ENCODE measurements at places on chromosomes 16 and 17.

DNA sequence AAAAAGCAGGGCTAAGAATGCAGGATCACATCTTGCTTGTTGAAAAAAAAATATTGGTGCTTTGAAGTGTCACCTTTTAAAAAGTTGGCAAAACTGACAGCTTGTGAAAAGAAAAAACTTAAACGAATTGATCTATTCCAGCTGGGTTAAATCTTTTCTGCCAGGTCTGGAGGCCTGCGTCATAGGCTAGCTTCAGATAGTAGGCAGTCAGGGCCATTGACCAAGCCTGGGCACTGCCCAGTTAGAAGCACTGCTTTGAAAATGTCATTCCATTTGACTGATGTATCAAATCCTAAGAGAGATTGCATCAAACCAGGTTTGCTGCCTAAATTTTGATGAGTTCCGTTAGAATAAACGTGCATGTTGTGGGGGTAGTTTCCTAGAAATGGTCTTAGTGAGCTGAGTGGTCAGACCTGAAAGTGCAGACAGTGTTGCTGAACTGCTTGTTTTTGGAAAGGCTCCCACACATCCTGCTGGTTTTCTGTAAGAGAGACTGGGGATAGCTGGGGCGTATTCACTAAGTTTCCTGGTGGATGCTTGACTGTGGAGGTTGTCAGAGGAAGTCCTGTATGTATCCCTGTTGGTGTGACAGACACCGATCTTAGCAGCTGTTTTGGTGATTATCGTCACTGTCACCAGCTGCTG lies 38.8 kb downstream of the NUP88 start:
- DNase-seq, result no peak

DNA sequence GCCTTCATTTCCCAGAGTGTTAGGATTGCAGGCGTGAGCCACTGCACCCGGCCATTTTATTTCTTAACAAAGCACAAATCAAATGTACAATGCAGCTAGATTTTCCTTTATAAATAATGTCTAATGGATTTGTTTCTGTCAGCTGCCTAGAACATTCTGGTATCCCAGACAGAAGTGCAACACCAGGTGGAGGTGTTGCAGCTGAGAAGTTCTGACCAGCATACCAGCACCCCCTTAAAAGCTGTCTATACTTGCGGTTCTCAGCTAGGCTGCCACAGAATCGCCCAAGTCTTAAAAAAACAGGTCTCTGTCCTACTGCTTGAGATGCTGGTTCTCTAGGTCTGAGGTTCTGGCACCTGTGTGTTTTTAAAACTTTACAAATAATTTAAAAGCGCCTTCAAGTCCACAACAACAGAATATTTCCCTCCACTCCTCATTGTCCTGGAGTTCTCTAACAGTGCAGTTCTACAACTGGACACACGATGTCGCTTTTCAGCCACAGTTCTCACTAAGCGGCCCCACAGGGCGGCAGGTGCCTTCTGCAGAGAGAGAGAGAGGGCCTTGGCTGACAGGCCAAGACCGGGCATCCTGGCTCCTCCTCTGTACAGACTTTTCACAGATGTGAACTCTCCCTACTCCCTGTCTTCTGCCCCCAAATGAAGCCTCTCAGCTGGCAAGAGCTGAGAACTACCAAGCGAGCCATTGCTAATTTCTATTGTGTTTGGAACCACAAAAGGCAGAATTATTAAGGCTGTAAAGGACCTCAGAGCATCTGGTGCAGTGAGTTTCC lies 32.6 kb upstream of the MEOX1 start:
- DNase-seq, result peak; percentile 60

DNA sequence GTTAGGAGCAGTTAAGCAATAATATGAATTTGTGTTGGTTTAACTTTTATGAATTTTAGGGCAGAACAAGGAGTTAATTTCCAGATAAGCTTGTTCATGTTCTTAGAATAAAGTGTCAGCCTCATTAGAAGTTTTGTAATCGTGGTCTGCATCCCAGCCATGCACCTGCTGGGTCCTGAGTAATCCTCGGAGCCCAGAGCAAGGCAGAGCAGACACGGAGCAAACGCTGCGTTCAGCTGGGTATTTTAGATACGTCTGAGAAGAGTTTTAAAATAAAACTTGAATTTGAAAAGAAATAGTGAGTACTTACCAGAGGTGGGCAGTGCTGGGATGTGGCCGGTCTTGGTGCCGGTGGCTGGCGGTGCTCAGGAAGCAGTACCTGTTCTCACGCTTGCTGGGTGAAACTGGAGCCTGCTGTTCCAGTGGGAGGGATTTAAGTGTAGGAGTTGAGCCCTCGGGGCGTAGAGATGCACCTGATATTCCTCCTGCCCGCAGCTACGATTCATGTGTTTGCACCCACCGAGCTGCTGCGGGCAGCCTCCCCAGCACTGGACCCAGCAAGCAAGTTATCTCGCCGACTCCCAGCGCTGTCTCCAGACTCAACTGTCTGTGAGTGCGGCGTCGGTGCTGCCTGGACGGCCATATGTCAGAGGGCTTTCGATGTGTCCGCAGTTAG lies at the start of gene ZNF750:
Gene ZNF750 (minus strand): TSS at position 406 of the 676 bp plus-strand sequence. CDS start 7,568 bp downstream, outside the sequence.
- DNase-seq, result no peak

GRCh38 chr17:17971431-17972125 lies 622 bp downstream of the TOM1L2 start:
- no peak for DNase-seq
